ENCODE measurements at places on chromosomes 3 and 15. TPM values are rescaled to one million over a fixed set of nuclear protein-coding genes. Genes with fewer than 3 reads are reported as not detected.

CTDSPL gene
- total RNA-seq, result 31.8 TPM

CASR gene
- total RNA-seq, result not detected

GOLGA6L24 gene
- not detected for total RNA-seq

ALPK3 gene
- total RNA-seq, result 0.50 TPM

SERF2 gene
- total RNA-seq, result 422 TPM

CEMIP gene
- total RNA-seq, result 324 TPM

USP50 gene
- total RNA-seq, result not detected

GOLGA6A gene
- total RNA-seq, result not detected

EXD1 gene
- total RNA-seq, result 0.17 TPM

DNAJC13 gene
- 65.7 TPM for total RNA-seq

AMIGO3 gene
- total RNA-seq, result under 0.01 TPM

RARRES1 gene
- total RNA-seq, result 93.3 TPM

ANKUB1 gene
- total RNA-seq, result not detected

CPEB1 gene
- total RNA-seq, result 62.3 TPM

ABI3BP gene
- total RNA-seq, result 6.2 TPM

SLC9C1 gene
- total RNA-seq, result not detected

CPLX3 gene
- not detected for total RNA-seq

AGTR1 gene
- 1.5 TPM for total RNA-seq

TM4SF4 gene
- 0.26 TPM for total RNA-seq

RGMA gene
- 1.3 TPM for total RNA-seq

TIMP4 gene
- total RNA-seq, result 9.8 TPM

IL16 gene
- 5.0 TPM for total RNA-seq

NME9 gene
- not detected for total RNA-seq

SIDT1 gene
- not detected for total RNA-seq

OSTN gene
- 31.9 TPM for total RNA-seq

OSBPL10 gene
- total RNA-seq, result 7.1 TPM

TRIM71 gene
- total RNA-seq, result under 0.01 TPM

CAND2 gene
- 12.1 TPM for total RNA-seq

ATP13A5 gene
- total RNA-seq, result not detected

CXCR6 gene
- not detected for total RNA-seq

BOC gene
- total RNA-seq, result 3.9 TPM

CFAP100 gene
- total RNA-seq, result not detected

THBS1 gene
- 631 TPM for total RNA-seq

SKOR1 gene
- 0.17 TPM for total RNA-seq

IRAK2 gene
- total RNA-seq, result 6.6 TPM

TEX9 gene
- total RNA-seq, result 3.3 TPM

GCNT3 gene
- total RNA-seq, result 0.26 TPM

MYL3 gene
- 0.50 TPM for total RNA-seq

AQP9 gene
- total RNA-seq, result not detected

SYNPR gene
- total RNA-seq, result not detected

All from fibroblast of lung (primary cell).